ENCODE measurements at places on chromosomes 5 and 9.
A peak's percentile ranks its signal among the peaks of the same experiment; 100 is the strongest.

DNA sequence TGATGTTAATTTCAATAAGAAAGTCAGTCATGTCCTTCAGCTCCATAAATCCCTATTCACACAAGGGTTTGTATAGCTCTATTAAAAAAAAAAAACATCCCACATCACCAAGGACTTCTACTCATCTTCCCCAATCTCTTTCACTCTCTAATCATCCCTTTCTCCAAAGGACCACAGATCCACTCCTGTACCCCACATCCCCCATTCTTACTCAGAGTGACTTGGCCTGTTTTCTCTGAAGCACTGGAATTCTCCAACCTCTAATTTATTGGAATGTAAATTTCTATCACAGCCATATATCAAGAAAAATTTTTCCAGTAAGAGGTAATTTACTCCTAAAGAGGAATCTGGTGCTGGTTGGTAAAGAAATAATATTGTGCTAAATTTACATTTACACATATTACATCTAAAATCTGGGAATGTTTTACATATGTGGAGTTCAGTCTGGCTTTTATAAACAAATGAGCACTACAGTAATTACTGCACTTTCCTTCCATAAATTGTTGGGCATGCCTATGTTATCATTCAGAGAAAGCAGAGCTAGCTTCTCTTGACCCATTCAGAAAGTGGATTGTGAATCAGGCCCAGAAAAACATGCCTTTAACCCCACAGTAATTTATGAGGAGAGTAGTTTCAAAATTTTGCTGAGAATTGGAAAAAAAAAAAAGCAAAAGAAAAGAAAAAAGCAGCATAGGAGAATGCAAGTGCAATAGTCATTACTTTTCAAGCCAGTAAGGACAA, 399.5 kb upstream of the TNC start:
- no peak for DNase-seq

DNA sequence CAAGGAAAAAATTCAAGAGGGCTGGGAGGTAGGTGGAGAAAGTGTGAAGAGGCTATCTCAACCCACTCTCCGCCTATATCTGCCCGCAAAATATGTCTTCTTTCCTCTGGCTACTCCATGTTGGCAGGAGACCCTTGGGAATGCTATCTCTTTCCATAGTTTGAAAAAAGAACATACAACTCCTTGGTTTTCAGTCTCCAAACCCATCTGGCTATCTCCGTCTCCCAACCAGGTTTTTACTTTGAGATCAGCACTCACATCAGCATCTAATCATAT, 109.9 kb upstream of the IFNE start:
- no peak for DNase-seq

- DNase-seq: no peak
Measured at GRCh38 chr5:170173227-170173626, 59.6 kb upstream of the C5orf58 start.

GRCh38 chr5:157108976-157109375, at the start of gene HAVCR2:
HAVCR2 (minus strand) TSS chr5:157109044; CDS start chr5:157108983, 61 bp downstream.
- peak; percentile 32 for DNase-seq

DNA sequence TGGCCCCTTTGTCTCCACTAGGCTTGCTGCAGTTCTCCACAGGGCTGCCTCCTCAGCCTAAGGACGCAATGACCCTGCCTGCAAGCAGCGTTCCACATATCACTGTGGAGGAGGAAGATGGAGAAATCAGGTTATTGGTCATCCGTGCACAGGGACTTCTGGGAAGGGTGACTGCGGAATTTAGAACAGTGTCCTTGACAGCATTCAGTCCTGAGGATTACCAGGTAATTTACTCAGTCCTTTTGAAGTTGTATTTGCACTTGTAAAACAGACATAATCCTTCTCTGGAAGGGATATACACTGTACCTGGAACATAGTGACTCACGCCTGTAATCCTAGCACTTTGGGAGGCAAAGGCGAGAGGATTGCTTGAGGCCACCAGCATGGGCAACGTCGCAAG, 116.6 kb downstream of the ADGRV1 start:
- DNase-seq: no peak

DNA sequence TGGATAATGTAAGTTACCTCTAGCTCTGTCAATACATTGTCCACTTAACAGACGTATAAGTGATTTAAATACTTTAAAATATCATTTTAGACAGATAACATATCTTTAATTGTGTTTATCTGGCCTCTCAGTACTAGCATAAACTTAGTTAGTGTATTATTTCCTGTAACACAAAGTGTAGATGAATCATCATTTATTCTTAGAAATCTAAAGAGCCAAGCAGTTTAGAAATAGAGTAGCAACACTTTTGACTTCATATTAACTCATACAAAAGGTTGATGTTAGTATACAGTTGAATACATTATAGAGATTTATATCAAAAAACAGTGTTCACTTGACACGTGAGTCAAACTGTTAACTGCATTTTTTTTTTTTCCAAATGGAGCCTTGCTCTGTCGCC, 18.0 kb downstream of the NCBP1 start:
- DNase-seq: no peak

DNA sequence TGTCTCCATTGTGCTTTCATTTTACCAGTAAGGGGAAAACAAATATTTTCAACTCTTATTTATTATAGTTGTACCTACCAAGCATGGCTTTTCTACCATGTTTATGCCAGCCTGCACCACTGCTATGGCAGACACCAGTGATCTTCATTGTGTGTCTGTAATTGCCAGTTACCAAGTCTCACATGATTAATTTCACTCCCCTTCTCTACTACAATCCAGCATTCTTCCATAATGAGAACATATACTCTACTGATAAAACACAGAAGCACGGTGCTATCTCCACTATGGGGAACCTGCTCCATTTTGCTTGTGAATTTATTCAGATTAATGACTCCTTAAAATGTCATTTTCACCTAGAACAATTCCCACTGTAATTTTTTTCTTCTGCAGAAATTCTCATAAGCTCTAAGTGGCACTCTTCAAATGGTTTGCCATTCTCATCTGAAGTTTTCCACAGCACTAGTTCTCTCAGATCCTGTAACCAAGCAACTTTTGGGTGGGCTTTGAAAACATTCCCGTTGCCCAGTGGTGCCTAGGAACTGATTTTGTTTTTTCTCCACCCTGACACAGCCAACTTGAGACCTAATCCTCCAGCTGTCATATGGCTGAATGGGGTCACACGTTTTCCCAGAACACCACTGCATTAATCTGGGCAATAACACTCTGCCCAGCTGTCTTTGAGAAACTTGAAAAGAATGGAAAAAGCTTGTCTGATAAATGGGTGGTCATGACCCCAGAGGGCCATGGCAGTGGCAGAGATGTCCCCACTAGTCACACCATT, 222.7 kb upstream of the RASEF start:
- DNase-seq: no peak

DNA sequence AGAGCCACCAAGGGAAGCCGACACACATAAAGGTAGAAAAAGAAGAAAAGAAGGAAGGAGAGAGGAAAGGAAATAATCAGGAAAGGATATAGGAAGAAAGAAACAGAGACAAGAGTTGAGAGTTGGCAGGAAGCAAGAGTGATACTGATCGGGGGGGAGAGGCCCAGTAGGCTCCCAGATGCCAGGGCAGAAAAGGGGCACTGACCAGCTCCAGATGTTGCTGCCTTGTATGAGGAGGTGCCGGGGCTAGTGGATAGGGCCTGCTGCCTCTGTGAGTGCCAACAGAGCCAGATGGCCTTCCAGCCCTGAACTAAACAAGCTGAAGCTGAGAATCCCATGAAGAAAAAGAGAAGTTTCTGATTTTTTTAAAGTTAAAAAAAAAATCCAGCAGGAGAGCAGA, 82.0 kb upstream of the TRIM32 start:
- no peak for DNase-seq

DNA sequence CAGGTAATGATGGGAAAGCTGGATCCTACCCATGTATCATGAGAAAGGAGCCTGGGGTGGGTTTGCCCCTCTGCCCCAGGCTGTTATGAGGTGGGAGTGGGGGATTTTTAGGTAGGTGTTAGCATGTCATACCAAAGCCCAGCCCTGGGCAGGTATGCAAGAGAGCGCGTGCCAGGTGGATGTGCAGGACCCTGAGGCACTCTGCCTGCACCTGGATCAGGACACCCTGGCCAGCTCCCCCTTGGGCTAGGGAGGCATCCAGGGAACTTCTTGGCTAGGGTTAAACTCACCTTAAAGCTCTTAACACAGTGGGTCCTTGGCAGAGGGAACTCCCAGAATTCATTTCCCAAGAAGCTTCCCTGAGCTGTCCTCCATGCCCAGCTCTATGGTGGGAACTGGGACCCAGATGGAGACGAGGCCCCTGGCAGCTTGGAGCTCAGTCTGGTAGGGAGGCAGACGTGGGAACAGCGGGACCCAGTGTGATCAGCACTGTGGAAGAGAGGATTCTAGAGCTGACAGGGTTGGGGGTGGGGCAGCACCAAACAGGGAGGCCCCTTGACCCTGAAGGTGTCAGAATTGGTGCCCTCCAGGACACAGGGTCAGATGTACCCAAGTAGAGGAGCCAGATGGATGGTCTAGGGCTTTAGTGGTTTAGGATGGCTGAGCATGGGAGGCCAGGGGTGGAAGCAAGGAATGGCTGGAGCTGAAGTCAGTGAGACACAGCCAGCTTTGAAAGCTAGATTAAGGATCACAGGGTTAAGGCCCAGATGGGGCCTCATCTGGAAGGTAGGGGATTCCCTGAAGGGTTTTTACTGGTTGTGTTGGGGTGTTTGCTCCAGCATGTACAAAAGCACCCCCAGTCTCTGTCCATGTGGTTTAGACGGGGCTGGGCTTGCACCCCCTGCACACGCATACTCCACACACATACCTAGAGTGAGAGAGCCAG, 2.2 kb upstream of the PRR7 start:
- no peak for DNase-seq

DNA sequence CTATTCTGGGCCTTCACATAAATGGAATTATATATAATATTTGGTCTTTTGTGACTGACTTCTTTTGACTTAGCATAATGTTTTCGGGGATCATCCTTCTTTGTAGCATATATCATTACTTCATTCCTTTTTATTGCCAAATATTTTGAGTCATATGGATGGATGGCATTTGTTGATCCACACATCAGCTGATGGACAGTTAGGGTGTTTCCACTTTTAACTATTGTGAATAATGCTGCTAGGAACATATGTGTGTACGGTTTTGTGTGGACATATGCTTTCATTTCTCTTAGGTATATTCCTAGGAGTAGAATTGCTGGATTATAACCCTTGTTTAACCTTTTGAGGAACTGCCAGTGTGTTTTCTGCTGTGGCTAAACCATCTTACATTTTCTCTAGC, 249.6 kb downstream of the FANCC start:
- no peak for DNase-seq

- DNase-seq: no peak
Measured at GRCh38 chr5:6145616-6146237, 232.6 kb downstream of the MED10 start.

GRCh38 chr9:134693011-134693410, 51.4 kb downstream of the COL5A1 start:
- DNase-seq: no peak

GRCh38 chr5:145960166-145960565, 23.8 kb downstream of the SH3RF2 start:
- DNase-seq: no peak

- no peak for DNase-seq
Measured at GRCh38 chr9:89941875-89942274, 337.1 kb downstream of the GADD45G start.

DNA sequence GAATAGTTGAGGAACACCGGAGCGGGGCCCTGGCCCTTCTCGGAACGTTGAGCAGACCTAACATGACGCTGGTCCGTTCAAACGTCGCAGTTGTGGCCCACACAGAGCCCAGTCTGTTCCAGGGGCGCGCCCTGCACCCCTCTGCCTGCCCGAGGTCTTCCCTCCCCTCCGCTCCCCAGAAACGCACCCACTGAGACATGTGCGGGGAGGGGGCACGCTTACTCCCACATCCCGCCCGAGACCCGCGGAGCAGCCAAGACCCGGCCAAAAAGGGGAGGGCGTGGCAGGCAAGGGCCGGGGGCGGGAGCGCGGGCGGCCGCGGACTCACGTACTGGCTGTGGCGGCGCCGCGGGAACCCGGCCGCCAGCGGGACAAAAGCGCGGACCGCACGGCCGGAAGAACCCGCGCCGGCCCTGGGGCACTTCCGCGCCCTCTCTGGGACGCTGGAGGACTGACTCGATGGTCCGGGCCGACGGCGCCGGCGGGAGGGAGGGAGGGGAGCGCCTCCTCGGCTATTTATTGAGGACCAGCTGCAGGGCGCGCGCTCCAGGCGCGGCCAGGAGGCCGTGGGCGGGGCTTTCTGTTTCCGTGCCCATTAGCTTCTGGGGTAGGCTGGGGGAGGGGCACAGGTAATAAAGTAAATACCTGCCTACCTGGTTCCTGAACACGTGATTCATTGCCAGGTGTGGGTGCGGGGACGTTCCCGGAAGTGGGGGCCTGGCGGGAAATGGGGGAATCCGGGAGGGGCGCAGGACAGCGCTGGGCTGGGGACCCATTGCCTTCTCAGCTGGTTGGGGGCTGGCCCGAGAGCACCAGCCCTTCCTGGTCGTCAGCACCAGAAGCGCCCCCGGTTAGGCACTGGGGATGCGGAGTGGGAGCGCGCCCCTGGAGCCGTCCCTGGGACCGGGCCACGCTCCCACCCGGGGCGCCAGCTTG, at the start of gene ZFP62:
Gene ZFP62, minus strand, starts transcription at position 390 of the 936 bp plus-strand sequence. Its CDS starts 57 bp downstream, at position 333.
- peak; percentile 77 for DNase-seq

- no peak for DNase-seq
Measured at GRCh38 chr9:4921449-4921848, 63.6 kb upstream of the JAK2 start.

DNA sequence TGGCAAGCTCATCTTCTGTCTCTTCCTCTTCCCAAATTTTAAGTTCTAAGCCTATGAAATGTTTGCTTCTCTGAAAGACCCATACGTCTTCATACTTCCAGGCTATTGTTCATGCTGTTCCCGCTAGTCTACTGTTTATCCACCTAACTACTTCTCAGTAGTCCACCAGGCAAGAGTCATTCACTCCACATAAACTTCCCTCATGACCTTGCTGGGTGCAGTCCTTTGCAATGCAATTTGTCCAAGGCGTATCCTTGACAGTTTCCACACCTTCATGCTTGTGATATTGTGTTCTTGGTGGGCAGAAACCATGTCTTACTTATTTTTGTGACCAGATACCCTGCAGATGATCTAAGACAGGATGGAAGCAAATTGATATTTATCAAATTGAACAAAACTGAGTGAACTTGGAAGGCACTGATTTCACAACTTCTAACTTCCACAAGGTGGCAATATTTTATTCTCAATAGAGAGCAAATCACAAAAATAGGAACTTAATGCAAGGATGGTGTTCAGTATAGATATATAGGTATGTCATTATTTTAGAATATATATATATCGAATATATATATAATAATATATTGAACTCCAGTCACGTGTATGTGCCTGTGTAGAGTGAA, 30.3 kb downstream of the TYRP1 start:
- no peak for DNase-seq

DNA sequence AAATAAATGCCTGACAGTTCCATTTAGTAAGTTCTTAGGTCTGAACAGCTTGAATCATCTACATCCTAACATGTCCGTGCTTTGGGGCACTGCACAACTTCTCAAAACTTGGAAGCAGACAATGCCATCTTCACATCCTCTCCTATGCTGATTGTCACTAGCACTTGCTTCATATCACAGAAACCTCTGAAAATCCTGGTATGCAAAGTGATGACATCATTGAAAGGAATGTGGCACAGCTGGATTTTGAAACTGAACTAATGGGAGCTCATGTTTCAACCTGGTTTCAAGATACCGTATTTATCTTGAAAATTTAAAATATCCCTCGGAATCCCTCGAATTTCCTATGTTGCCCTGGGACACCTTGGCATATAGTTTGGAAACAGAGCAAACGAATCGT, 490.2 kb upstream of the DAP start:
- DNase-seq: no peak
